ENCODE measurements at places on chromosomes 3 and 15.

DNA sequence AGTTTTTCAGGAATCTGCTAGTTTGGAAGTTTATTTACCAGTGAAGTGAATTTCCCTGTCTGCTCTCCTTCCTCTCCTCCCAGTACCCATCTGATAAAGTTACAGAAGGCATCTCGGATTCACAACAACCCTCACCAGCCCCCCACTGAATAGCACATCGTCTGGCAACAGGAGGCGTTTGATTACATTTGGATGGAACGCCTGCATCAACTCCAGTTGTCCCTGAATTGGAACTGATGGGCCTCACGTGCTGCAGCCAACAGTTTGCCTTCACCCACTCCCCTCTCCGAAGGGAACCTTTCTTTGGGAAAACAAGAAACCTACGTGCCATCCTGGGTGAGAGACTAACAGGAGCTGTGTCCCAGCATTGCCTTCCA, 59.5 kb upstream of the BCL6 start:
- DNase-seq = no peak

GRCh38 chr3:60844256-60844655, 407.0 kb downstream of the FHIT start:
- DNase-seq = no peak

DNA sequence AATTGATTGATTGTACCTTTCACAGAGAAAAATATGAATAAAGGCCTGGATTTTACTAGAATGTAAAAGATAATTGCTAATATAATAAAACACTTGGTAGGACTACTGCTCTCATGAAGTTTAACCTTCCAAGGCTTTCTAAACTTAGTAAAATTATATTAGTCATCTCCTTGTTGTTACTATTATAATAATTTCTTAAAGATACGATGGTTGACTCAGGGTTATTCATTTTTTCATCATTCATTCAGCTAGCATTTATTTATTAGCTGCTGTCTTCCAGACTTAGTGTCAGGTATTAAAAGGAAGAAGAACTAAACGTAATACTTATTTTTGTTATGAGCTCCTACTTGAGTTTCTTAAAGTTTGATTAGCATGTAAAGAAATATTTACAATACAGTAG, 771.6 kb upstream of the NR2F2 start:
- no peak for DNase-seq

DNA sequence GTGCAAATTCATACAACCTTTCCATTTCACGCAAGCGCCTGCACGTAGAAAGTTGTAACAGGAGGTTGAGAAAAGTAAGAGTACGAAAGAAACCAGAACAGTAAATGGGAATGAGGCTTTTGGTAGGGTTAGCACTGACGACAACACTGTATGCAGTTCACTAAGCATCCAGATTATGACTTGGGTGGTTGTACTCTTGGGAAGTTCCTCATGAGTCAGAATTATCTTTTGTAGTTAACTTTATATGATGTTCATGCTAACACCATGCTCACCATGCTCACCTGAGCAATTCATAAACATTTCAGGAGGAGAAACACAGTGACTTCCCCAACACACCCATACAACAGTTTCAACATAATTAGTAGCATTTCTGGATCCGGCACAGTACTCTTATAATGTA, 3.0 kb upstream of the LPP start:
- DNase-seq = no peak

- no peak for DNase-seq
These were observed 14.5 kb downstream of the PTPRG start for GRCh38 chr3:61575893-61576292.

GRCh38 chr3:51585197-51585596, 46.7 kb downstream of the RAD54L2 start:
- DNase-seq = no peak

- DNase-seq = no peak
These were observed 40.1 kb upstream of the RASGRF1 start for GRCh38 chr15:79130535-79131130.

DNA sequence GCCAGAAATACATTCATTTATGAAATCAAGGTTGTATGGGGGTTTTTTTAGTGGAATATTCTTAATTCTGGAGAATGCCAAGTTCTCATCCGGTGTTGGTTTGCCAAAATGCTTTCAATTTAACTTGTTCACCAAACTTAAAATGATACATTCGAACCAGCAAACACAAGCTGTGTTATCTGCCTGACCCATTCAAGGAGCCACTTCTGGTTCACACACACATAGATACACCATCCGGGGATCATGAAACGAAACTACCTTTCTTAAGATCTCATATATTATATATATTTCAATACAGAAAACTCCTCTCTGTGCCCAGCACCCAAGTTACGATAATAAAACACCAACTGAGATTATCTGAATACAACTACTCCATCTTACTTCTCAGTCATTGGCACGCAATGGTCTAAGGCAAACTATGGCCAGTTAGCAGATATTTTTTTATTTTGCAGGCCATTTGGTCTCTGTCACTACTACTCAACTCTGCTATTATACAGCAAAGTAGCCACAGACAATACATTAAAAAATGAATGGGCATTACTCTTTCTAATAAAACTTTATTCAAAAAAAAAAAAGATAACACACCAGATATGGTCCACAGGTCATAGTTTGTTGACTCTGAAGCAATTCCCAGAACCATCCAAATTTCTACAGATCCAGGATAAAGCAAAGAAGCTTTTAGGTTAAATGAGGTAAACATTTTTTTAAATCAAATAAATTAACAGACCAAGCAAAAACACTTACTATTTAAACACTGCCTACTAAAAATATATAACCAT, 89.6 kb downstream of the TBL1XR1 start:
- DNase-seq = no peak

DNA sequence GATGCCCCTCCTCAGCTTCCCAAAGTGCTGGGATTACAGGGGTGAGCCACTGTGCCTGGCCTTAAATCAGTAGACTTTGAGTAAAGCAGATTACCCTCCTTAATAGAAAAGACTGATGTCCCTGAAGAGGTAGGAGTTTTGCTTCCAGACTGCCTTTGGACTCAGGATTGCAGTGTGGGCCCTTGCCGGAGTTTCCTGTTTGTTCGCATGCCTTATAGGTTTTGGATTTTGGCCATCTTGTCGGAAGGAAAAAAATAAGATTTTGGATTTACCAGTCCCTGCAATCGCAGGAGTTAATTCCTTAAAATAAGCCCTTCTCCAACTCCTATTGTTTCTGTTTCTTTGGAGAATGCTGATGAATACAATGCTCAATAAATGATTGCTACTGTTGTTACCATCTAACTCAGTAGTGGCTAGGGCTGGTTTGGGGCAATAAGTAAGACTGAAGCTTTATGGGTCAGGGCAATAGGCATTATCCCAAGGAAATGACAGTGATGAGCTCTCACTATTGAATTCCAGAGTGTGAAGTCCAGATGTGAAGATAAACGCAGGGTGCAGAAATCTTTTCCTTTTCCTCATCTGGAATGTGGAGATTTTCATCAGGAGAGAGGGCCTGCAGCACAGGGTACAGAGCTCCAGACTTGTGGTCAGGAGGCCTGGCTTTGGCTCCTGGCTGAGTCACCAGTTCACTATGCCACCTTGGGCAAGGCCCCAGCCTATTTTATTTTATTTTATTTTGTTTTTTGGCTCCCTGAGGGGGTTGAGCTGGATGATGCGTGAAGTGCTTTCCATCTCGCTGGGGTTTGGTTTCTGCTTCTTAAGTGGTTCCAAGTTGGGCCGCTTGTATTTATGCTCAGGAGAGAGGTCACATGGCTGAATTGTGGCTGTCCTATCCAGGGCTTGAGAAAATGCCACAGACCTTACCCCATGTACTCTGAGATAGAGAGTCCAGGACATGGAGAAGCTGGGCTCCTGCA, 25.3 kb downstream of the FOXL2 start:
- DNase-seq = no peak

DNA sequence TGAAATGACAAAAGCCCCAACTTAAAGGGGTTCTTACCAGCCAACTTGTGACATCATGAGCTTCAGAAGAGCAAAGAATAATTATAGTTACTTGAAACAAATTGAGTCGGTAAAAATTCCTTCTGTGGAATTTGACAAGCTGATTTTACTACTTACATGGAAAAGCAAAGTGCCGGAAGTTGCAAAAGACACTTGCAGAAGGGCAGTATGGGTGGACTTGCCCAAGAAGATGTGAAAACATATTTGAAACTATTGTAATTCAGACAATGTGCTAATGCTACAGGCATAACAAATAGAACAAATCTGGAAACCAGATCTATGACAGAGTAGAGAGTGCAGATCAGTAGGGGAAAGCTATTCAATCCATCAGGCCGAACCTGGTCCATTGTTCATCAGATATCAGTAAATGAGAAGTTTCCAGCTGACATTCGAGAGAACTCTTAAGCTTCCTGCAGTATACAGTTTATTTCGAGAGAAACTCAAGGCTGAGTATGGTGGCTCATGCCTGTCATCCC, 2.5 kb upstream of the KIF7 start:
- no peak for DNase-seq

DNA sequence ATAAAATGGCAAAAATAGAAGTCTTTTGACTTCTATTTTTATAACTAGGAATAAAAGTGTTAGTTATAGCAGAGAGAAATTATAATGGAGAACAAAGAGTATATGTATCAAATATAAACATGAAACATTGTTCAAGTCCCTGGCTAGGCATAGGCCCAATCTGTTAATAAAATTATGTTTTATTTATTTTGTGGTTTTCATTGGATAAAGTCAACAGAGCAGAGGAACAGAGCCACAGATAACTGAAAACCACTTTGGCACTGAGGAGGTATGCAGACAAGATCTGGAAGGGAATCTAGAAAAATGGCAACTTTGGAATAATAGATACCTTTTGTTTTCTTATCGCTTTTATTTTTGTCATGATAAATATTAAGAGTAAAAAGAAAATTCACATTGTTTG, 50.4 kb upstream of the ICE2 start:
- DNase-seq = no peak

DNA sequence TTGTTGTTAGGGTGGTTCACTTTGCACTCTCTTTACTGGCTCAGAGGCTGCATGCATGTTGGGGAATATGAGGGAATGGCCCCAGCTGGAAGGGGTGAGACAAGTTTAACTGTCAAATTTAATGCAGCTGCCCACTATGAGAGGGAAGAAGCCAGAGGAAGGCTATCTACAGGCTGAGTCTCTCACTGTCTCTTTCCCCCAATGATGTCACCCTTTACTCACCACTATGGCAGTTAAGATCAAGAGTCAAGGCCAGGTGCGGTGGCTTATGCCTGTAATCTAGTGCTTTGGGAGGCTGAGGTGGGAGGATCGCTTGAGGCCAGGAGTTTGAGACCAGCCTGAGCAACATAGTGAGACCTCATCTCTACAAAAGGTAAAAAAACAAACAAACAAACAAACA, 12.2 kb upstream of the RBMS3 start:
- DNase-seq = no peak

DNA sequence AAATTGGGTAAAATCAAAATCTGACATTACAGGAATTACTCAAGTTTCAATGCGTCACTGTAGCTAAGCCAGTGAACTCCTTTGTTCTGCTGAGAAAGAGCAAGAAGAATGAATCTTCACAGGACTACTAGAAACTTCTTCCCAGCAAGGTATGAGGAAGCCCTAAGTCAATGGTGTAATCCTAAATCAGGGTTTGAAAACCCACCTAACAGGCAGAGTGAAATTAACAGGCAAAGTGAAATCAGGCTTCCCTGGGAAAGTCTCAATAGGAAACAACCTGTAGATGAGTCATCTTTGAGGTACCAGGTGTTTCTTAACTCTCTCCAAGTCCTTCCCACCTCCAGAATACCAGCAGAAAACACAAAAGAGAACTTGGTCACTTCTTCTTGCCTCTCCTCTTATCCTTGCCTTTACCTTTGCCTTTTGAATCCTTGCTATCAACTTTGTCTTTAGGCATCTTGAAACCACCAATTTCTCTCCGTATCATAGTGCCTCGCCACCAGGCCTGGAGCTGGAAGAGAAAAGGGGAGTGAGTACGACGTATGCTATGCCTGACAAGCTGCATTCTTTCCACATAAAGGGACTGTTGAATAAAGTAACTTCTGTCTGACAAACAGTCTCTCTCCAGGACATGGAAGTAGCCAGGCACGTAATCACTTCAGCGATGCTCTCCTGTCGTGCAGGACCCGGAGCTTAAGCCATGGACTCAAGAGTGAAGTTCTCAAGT, 60.6 kb upstream of the RPL35A start:
- DNase-seq = no peak

DNA sequence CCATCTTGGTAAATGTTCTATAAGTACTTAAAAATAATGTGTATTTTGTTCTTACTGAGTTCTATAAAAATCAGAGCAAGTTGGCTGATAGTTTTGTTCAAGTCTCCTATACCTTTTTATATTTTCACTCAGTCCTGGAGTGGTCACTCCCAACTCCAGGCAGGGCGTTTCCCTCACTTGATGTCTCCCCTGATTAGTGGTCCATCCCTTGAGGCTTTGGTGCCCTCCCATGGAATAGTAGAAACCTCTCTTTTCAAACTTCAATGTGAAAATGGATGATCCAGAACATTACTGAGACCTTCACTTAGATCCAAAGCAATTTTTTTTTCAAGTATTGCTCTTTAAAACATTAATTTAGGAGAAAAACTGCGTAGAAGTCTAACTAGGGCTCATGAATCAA, 25.0 kb upstream of the SCN10A start:
- DNase-seq = no peak

DNA sequence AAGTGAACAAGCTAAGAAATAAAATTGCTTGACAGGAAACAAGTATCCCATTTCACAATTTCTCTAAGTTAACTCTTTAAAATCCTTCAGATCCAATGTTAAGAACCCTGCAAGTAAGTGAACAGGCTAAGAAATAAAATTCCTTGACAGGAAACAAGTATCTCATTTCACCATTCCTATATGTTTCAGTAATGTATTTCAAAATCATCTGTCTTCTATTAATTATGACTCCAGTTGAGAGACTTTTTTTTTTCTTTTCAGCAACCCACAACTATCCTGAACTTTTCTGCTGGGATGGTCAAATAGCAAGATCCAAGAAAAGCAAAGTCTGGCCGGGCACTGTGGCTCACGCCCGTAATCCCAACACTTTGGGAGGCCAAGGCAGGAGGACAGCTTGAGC, 2.4 kb upstream of the SLC12A6 start:
- DNase-seq = no peak

Data from stimulated activated CD4-positive, alpha-beta T cell treated with anti-CD3 and anti-CD28 coated beads, Interleukin-1b, Interleukin-23, amount 100 ng/mL, for 24 hours (primary cell).